Right lung (tissue), 10 donors: ENCODE measurements at places on chromosomes 7 and 10. TPM values are rescaled to one million over a fixed set of nuclear protein-coding genes. Genes with fewer than 3 reads are reported as not detected.

Gene GNG11
- polyA plus RNA-seq = 40.2 TPM

DNA sequence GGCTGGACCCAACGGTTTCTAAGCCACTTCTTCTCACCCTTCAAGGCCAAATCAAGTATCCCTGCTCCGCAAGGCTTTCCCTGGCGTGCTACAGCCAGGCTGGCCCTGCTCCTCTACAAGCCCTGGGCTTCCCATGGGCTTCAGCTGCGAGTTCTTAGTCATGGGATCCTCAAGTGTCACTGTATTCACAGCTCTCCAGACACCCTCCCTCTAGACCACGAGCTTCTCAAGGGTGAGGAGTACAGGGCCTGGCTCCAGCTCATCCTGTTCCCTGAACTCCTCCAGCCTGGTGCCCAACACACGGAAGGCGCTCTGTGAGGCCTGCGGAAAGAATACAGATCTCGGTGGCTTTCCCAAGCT, 38.8 kb downstream of the FAM53B start:
- no peak for DNase-seq

Gene HGF
- polyA plus RNA-seq = 30.1 TPM

Gene RPEL1
- not detected for polyA plus RNA-seq

DNA sequence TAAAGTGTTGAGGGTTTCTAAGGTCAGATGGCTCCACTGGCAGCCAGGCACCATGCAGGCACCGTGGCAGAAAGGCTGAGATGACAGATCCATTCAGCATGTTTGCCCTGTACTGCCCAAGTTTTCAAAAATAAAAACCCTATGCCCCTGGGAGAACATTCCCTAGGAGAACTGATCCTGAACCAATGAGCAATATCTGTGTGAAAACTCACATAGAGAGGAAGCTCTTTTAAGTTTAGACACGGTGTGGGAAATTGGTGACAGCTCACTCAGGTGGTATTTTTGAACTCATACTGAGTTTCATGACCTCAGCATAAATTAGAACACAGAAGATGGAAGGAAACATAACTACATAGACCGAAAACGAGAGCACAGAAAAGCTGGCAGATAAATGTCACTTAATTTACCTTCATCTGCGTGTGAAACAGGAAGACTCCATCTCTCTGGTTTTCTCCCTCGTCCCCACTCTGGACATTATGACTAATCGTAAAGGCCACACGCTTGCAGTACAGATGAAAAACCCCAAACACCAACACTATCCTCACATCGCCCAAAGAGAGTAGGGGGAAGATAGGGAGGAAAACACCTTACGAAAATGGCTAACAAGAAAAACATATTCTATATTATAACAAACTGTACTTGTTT, 127.8 kb downstream of the ICA1 start:
- DNase-seq = no peak
